ENCODE measurements at places on chromosomes 2 and 18.

DNA sequence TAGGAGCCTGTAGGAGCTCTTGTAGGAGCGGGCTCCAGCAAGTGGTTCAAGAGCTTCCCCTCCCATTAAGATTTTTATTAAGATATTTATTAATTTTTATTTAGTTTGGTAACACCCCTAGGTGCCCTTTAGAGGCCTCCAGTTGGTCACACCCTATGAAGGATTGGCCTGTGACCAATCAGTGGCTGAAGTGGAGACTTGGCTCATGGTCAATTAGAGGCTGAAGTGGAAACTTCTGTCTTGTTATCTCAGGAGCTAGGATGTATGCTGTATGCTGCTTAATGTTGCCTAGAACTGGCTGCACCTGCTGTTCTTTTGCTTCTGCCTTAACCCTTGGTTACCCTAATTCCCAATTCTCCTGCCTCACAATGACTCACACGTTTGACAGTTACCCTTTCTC lies 48.7 kb downstream of the DHRS9 start:
- no peak for DNase-seq

- no peak for DNase-seq
These were observed 417.5 kb upstream of the MYT1L start for GRCh38 chr2:2748399-2749205.

- no peak for DNase-seq
These were observed 110.8 kb downstream of the FMNL2 start for GRCh38 chr2:152445791-152446201.

DNA sequence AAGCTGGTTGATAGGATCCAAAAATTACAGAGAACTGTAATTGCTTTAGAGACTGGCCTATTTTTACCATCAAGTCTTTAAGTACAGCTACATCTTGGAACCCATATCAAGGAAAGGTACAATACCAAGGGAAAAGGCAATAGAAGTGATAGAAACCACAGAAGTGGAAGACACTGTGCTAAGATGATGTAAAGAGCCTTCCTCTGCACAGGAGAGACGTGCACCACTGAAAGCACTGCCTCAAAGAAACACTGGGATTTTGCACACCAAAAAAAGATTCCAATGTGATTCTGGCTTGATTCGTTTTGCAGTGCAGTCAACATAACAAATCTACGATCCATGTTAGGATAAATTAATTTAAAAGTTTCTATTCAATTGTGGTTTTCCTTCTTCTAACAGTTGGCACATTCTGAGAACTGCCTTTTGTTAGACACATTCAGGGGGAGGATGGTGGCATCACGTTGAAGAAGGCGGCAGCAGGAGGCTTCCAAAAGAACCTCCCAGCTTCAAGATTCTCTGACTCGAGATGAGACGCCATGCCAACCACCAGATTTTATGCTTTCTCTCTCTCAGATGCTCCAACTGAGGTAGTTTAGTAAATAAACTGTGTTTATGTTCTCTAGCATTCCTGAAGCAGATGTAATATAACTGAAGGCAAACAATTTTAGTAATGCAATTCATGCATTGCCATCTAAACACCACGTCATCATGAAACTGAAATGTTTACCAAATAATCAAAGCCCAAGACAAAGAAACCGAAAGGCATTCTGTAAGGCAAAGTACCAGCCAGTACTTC lies 102.9 kb downstream of the BCL2 start:
- DNase-seq, result no peak
